ENCODE measurements at places on chromosomes 11 and 22. TPM values are rescaled to one million over a fixed set of nuclear protein-coding genes. Genes with fewer than 3 reads are reported as not detected.

The SLN gene
- total RNA-seq, result not detected

The TMEM151A gene
- total RNA-seq, result 0.10 TPM

The FAM181B gene
- not detected for total RNA-seq

The DGCR6 gene
- total RNA-seq, result 0.07 TPM

The CHRM1 gene
- total RNA-seq, result not detected

The GGTLC3 gene
- not detected for total RNA-seq

The CXCR5 gene
- not detected for total RNA-seq

The MMP27 gene
- total RNA-seq, result not detected

The ADAMTS8 gene
- not detected for total RNA-seq

The KRTAP5-9 gene
- total RNA-seq, result not detected

The PRR33 gene
- not detected for total RNA-seq

- DNase-seq, result no peak
Observed at GRCh38 chr11:72727521-72727920, 24.7 kb downstream of the ARAP1 start.

GRCh38 chr11:10413268-10413667 lies 41.8 kb upstream of the AMPD3 start:
- peak; percentile 28 for DNase-seq

DNA sequence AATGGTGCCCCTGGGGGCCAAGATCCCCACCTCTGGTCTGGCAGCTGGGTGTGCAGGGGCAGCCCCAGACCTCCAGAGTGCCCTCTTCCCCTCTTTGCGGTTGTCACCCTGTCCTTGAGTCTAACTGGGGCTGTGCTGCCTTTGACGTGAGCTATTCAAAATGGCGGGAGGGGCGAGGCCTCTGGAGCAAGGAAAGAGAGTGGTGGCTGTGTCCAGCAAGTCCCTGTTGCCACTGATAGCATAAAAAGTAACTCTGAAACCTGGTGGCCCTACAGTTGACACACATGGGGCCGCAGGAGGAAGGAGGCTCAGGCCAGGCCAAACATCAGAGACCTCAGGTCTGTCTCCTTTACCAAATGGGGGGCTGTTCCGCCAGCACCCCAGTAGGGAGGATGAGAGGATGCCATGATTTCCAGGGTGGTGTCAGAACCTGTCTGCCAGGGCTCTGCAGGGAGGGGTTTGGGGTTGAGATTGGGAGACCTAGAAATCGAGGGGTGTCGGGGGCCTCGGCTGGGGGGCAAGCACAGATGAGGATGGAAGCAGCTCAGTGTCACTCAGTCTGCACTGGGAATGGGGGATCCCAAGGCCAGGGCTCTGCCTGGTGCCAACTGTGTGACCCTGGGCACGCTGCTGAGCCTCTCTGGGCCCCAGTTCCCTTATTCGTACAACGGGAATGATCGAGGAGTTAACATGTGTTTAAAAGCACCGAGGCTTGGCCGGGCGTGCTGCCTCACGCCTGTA lies 49.2 kb upstream of the KCNQ1OT1 start:
- no peak for DNase-seq

- no peak for DNase-seq
Observed at GRCh38 chr11:66541892-66542291, 4.0 kb downstream of the ZDHHC24 start.

DNA sequence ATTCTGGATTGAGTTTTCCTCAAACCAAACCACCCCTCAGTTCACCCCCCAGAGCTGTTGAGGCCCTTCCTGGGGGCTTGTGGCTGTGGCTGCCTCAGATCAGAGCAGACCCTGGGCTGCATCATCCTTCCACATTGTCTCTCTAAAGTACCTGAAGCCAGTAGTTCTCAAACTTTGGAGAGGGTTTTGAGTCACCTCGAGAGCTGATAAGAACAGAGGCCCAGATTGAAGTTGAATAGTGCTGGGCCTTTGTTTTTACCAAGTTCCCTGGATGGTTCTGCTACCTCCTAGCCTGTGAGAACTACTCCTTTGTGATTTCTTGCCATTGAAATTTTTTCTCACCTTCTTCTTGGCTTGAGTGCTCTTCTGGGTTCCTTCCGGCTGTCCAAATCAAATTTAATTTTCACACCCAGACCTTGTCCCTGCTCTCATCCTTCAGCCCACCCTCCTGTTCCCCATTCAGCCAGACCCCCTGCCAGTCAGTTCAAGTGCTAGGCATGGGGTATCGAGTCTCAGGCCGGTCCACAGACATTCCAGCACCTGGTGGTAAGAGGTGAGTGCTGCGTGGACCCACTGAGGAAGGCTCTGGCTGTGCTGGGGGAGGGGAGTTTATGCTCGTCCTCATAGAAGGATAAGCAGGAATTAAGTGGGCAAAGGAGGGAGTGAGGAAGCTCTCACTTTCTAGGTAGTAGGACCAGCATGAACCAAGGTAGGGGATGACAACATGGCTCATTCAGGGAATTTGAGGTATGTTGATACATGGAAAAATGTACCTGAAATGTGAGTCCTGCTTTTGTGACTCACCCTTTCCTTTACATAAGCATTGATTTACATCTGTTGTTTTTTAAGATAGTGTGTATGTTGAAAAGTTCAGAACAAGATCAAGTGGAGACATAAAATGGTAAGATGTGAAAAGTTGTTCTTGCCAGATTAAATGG lies 116.5 kb downstream of the PTPRJ start:
- DNase-seq, result peak; percentile 31

DNA sequence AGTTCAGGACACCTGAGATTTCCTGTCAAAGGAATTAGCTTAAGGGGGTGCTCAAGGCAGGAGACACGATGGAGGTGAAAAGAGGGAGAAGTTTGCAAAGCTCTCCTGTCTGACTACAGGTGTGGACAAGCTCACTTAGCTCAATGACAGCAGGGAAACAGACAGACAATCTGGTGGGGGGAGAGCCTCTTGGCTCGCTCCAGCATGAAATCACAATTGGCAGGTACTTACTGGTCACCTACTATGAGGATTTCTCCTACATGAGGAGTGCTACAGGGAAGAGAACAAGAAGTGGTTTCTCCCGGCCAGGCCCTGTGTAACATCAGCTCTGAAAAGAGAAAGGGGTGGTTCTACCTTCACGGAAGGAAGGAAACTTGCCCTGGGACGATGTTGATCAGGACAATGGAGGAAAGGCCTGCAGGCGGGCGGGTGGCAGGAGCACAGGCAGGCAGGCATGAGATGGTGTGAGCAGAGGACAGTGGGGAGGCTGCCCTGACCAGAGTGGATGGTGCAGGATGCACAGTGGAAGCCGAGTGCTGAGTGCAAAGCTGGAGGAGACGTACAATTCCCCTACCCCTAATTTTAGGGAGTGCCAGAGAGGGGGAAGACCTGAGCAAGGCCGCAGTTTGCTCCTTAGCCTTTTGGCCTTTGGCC lies 57.9 kb upstream of the CRTAM start:
- DNase-seq, result no peak

- no peak for DNase-seq
Observed at GRCh38 chr22:19966908-19967750, 25.5 kb upstream of the TXNRD2 start.

- DNase-seq, result no peak
Observed at GRCh38 chr22:50577987-50578775, at the start of gene CPT1B. Gene CPT1B, minus strand, starts transcription at chr22:50578427. Its CDS starts 512 bp downstream, at chr22:50577915.

DNA sequence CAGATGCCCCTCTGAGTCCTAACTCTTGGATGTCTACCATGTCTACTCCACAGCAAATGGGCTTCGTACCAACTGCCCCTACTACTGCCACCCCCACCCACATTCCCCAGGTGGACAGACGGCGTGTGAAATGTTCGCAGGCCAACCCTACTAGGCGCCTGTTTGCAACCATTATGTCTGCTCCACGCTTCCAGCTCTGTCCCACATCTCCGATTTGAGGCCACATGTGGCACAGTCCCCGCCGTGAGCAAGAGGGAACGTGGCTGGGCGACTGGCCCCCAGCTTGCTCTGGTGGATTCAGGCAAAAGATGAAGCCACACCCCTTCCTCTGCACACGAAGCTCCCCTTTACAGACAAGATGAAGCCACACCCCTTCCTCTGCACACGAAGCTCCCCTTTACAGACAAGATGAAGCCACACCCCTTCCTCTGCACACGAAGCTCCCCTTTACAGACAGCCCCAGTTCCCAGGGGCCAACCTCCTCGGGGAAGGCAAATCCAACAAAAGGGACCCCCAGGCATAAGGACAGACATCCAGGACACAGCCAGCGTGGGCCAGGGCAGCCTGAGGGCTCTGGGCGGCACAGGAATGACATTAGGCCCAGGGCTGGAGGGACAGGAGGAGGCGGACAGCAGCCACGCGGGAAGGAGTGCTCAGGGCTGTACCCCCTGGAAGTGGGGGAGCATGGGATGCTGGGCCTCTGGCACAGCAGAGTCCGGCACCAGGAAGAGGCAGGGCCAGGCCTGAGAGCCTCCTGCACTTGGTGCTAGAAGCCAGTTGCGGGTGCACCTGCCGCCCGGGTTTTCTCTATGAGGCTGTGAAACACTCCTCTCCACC lies 106.2 kb downstream of the SHANK2 start:
- no peak for DNase-seq

- no peak for DNase-seq
Observed at GRCh38 chr11:100340466-100341319, 346.4 kb upstream of the ARHGAP42 start.

DNA sequence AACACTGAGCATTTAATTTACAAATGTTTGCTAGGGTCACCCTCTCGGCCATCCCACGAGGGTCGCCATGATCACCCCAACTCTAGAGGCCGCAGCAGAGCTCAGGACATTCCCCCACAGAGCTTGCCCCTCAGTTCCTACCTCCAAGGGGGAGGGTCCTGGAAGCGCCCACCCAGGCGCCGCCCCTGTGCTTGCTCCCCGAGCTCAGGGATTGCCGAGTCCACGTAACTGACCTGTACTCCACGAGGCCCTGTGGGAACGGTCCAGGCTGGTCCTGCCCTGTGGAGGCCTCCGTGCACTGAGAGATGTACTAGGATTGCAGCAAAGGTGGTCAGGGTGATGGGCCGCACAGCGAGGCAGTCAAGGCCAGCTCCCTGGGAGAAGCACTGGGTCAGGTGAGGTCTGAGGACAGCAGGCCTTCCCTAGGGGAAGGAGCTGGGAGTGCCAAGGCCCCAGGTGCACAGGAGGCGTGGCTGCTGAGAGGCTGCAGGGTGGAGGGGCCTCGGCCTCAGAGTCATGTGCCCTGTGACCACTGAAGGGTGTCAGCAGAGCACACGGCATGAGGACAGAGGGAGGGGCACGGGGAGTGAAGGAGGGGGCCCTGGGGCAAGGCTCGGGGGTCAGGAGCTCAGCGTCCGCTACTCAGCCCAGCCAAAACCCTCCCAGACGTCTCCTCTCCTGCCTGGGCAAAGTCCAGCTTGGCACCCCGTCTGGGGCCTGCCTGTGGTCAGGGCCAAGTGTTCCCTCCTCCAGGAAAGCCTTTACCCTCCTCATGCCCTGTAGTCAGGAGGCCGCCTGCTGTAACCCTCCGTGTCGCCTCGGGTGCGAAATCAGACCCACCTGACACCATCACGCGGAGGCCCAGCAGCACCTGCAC lies 2.4 kb upstream of the MIOX start:
- no peak for DNase-seq

- no peak for DNase-seq
Observed at GRCh38 chr11:62069374-62069773, 54.4 kb upstream of the INCENP start.

GRCh38 chr11:20844630-20845029 lies 175.2 kb downstream of the NELL1 start:
- no peak for DNase-seq

DNA sequence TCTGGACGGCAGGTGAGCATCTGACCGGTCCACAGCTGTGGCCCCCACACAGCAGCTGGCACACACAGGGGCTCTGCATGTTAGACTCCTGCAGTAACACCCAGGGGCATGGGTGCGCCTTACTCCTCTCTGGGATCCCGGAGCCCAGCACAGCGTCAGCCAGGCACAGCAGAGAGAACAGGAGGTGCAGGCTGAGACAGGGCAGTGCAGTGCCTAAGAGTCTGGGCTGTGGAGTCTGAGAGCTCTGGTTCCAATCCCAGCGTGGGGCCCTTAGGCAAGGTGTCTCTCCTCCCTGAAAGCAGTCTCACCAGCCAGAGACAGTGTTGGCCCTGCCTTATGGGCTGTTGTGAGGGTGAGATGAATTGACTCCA lies 2.3 kb downstream of the NUDT8 start:
- DNase-seq, result no peak

DNA sequence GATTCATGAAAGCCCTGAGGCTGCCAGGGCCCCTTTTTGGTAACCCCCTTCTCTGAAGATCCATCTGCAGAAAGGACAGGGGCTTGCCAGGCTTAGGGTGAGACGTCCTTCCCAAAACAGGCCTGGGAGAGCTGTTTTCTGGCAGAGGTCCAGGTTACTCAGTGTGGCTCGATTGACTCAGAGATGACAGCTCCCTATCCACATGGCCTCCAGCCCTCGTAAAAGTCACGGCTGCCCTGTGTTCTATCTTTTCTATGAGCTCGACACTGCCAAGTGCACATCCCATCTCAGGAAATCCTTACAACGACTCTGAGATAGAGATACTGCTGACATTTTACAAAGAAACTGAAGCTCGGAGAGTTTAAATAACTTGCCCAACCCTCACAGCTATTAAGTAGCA lies 20.4 kb downstream of the ADAMTS8 start:
- DNase-seq, result no peak

DNA sequence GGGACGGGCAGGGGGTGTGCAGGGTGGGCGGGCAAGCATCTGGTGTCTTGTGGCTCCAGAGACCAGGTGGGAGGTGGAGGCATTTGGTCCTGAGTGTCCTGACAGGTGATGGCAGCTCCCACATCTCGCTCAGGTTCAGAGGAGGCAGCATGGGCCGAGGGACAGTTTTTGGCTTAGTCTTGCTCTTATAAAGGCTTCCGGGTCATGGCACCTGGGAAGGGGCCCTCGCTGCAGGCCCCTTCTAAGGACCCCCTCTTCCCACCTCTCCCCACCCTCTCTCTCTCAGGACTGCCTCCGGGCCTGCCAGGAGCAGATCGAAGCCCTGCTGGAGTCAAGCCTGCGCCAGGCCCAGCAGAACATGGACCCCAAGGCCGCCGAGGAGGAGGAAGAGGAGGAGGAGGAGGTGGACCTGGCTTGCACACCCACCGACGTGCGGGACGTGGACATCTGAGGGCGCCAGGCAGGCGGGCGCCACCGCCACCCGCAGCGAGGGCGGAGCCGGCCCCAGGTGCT lies 9.9 kb downstream of the CCND1 start:
- no peak for DNase-seq

DNA sequence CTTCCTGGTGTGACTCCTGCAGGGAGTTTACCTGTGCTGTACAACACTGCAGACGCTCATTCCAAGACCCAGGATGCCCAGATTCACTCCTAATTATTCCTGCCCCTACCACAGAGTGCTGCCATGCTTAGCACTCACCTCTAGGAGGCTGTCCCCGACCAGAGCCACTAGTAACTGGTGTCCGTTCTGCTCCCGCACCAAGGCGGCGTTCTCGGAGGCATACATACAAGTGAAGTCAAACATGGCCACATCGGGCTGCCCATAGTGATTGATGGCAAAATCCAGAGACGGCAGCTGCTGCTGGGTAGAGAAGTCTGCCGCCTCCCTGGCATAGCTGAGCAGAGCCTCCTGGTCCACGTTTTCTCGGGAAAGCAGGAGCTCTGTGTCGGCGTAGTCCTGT lies 122.3 kb upstream of the BID start:
- DNase-seq, result no peak

GRCh38 chr11:2788168-2789071 lies 88.6 kb upstream of the KCNQ1OT1 start:
- DNase-seq, result peak; percentile 61

GRCh38 chr11:32006799-32007388 lies 84.0 kb upstream of the RCN1 start:
- peak; percentile 13 for DNase-seq
